Smooth muscle cell of bladder (primary cell): ENCODE measurements at places on chromosomes 12 and 14. TPM values are rescaled to one million over a fixed set of nuclear protein-coding genes. Genes with fewer than 3 reads are reported as not detected.

ENDOU gene
- not detected in 2 replicates for total RNA-seq

RDH16 gene
- total RNA-seq, result 0.09 and 0.14 TPM in 2 replicates

PRH1 gene
- 11.2 and 16.6 TPM in 2 replicates for total RNA-seq

ART4 gene
- under 0.01 TPM in 2 replicates for total RNA-seq

BHLHE41 gene
- 0.43 and 2.5 TPM in 2 replicates for total RNA-seq
